ENCODE measurements at places on chromosomes 2 and 18.

- DNase-seq: no peak
These were observed 111.7 kb upstream of the AGAP1 start for GRCh38 chr2:235382179-235382578.

DNA sequence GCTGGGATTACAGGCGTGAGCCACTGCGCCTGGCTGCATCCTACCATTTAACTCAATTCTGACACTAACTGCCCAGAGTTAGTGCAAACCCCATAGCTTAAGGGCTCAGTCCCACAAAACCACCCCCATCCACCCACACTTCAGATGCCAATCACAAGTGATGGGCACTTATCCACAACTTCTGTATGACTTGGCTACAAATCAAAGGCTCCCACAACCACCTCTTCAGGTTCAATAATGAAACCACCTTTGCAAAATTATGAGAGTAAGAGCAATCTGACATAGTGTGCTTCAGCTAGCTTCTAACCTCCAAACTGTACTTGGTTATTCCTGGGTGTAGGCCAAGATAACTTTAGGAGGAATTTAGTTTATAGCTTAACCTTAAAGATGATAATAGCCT lies 51.3 kb upstream of the SLC35F5 start:
- no peak for DNase-seq

DNA sequence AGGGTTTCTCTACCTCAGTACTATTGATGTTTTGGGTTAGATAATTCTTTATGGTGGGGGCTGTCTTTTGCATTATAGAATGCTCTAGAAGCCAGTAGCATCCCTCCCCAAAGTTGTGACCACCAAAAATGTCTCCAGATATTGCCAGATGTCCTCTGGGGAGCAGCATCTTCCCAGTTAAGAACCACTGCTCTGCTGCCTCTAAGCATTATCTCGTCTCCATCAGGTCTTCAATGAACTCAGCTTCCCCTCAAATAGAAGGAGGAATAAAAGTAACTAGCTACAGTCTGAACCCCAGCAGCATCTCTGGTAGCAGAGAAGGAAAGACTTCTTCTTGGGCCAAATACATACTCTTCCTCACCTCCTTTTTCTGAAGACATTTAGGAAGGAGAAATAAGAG lies 244.1 kb downstream of the AGPS start:
- no peak for DNase-seq

DNA sequence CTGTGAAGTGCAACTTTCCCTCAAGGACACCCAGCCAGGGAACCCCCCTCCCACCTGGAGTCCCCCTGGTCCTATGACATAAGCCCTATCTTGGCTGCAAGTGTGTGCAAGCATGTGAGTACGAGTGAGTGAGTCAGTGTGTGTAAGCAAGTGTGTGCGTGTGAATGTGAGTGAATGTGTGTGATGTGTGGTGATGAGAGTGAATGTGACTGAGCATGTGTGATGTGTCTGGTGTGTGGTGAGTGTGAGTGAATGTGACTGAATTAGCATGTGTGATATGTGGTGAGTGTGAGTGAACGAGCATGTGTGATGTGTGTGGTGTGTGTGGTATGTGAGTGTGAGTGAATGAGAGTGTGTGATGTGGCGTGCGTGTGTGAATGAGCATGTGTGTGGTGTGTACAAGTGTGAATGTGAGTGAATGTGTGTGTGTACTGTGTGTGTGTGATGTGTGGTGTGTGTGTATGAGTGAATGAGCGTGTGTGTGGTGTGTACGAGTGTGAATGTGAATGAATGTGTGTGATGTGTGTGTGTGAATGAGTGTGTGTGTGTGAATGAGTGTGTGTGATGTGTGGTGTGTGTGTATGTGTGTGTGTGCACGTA lies 68.8 kb upstream of the SMAD7 start:
- no peak for DNase-seq

GRCh38 chr2:113173542-113174375 lies at the start of gene PSD4:
Gene PSD4 (plus strand): TSS chr2:113173971. CDS start chr2:113182457, 8,486 bp downstream.
- no peak for DNase-seq

DNA sequence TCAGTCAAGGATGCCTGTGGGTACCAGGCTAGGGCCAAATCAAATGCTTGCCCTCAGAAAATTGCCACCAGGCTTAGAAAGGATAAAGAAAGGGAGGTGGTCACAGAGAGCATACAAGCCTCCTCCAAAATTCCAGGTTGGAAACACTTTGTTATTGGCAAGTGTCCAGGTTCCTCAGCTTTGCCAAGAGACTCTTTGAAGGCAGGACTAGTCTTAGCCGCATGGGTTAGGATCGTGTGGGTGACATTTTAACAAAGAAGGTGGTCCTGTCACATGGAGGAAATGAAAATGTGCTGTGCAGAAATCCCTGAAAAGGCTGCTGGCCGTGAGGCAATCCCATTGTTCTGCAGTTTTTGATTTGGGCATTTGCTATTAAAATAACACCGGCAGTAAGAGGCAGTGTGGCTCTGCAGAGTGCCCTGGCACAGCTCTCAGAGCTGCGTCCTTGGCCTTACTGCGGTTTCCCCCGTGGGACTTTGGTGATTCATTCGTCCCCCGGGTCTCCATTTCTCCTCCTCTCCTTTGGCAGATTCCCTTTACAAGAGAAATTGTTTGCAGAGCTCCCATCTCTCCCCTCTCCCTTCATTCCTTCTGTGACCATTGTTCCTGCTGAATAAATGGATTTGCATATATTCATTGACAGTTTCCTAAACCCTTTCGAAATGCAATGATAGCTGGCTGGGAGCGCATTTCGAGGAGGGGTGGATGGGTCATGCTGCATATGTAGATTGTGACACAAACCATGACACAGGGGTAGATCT lies 187.3 kb downstream of the VAPA start:
- peak; percentile 85 for DNase-seq

DNA sequence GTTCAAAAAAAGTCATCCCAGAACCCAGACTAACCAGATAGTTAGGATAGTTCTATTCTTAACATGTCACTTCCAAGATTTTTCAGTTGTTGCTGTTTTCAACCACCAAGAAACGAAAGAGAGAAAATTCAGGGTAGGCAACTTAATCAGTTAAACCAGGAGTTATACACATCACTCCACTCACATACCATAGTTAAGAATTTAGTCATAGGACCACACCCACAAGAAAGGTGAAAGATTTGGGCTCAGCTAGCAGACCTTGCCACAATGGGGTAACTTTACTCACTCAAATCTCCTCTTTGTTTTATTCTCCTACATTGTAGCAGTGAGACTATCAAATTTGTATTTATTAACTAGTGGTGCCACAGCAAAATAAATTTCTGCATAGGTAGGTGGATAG lies 473.6 kb downstream of the NUP35 start:
- DNase-seq: no peak

DNA sequence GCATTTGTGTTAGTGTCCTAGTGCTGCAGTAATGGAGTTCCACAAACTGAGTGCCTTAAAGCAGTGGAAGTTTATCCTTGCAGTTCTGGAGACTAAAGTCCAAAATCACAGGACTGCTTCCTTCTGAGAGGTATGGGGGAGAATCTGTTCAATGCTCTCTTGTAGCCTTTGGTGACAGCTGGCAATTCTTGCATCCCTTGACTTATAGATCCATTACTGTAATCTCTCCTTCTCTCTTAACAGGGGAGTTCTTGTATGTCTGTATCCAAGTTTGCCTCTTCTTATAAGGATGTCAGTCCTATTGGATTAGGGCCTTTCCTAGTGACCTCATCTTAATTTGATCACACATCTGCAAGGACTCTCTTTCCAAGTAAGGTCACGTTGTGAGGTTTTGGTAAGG lies 69.9 kb downstream of the XRCC5 start:
- DNase-seq: no peak

DNA sequence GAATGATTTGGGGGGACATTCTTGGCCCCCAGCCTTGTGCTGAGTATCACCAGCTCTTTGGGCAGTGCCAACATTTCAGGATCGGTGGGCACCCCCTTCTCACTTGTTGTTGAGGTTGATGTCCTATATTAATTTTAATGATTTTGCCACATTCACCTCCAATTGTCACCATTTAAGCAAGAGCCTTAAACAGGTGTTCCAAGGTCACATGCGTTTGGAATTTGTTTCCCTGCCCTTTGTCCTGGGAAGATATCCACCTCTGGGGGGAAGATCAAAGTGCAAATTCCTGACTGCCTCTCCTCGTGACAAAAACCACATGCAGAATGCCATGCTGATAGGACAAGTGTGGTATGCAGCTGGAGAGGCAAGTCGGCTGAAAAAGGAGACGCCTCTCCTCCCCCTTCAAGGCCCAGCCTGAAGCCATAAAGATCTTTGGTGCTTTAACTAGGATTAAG lies 72.5 kb upstream of the ID2 start:
- no peak for DNase-seq

- peak; percentile 88 for DNase-seq
These were observed 68.0 kb downstream of the ZFP36L2 start for GRCh38 chr2:43158259-43158880.

Measured in M059J (cell line).